Uterus (tissue), 4 donors: ENCODE measurements at places on chromosomes 12 and 14.

DNA sequence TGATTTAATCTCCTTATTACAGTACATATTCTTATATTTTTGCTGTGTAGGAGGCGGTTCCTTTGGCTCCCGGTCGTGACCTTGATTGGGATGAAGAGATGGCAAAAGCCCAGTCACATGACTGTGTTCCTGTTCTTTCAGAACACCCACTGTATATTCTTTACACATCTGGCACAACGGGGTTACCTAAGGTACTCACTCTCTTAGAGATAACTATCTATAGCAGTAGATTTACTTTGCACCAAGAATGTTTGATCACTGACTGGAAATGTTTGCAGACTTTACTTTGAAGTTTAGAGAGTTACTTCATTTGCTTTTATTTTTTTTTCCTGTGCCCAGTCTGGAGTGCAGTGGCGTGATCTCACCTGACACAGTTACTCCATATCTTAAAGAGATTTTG, 65.2 kb downstream of the ACSS3 start:
- no peak for DNase-seq

GRCh38 chr14:76236172-76237130, 84.7 kb downstream of the GPATCH2L start:
- DNase-seq = no peak

GRCh38 chr12:91639327-91639726, 456.7 kb upstream of the DCN start:
- no peak for DNase-seq

- DNase-seq = no peak
These were observed 352.9 kb upstream of the OR4E1 start for GRCh38 chr14:22026527-22026926.

GRCh38 chr12:128426511-128426910, 159.5 kb downstream of the TMEM132C start:
- DNase-seq = no peak
